ENCODE measurements at places on chromosomes 16 and 17.
A peak's percentile ranks its signal among the peaks of the same experiment; 100 is the strongest.

- no peak for DNase-seq
Observed at GRCh38 chr17:81740395-81740961, 28.4 kb downstream of the SLC25A10 start.

- no peak for DNase-seq
Observed at GRCh38 chr17:40978575-40979151, 5.5 kb downstream of the KRT40 start.

- no peak for DNase-seq
Observed at GRCh38 chr17:18944646-18945045, 7.3 kb upstream of the SLC5A10 start.

- peak; percentile 63 for DNase-seq
Observed at GRCh38 chr16:11016993-11017392, 72.6 kb downstream of the CLEC16A start.

DNA sequence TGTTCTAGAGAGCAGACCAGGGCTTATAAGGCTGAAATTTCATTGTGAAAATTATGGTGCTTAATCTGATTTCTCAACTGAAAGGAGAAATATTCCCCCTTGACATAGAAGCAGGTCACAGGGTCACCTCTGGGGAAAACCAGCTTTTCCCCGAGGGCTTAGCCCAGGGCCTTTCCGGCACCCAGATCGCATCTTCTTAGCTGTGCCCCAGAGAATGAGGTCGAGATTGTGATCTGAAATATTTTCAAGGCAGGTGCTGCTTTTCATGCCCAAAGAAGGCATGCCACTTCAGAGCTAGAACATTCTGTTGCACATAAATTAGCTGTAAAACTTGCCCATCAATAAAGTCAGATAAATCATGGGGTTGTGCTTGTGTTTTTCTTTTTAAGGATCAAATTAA, 25.4 kb upstream of the ARHGAP17 start:
- DNase-seq: no peak

DNA sequence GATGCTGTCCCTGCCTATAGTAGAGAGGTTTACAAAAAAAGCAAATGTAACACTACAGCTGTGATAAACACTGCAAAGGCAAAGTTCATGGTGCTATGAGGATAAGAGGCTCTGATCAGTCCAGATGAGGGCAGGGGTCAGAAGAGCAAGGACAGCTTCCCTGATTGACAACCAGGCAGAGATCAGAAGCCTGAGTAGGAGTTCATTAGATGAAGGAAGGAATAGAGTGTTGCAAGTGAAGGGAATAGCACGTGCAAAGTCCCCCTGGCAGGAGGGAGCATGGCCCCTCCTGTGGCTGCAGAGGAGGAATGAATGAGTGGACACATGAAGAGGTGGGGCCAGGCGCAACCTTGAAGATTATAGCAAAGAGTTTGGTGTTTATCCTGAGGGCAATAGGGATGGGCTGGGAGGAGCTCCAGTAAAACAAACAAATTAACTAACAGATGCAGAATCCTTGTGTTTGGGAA, 208.4 kb upstream of the IRX5 start:
- no peak for DNase-seq

DNA sequence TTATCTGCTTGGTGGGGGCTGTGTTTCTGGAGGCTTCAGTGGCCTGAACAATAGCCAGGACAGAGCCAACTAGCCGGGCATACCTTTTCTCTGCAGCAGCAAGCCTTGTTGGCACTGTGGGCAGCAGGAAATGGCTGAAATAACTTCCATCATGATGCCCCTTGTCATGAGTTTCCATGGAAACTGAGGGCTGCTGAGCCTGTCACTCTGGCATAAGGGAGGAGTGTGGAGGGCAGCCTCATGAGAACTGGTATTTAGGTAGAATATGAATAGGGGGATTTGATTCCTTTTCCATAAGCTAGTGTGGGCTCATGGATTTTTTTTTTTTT, 39.4 kb downstream of the PLCG2 start:
- no peak for DNase-seq

GRCh38 chr16:27781981-27782880, 232.3 kb downstream of the KATNIP start:
- no peak for DNase-seq

GRCh38 chr16:49858200-49859124, 2.5 kb upstream of the ZNF423 start:
- no peak for DNase-seq

- peak; percentile 92 for DNase-seq
Observed at GRCh38 chr17:18158022-18158600, 25.5 kb upstream of the ALKBH5 start.

DNA sequence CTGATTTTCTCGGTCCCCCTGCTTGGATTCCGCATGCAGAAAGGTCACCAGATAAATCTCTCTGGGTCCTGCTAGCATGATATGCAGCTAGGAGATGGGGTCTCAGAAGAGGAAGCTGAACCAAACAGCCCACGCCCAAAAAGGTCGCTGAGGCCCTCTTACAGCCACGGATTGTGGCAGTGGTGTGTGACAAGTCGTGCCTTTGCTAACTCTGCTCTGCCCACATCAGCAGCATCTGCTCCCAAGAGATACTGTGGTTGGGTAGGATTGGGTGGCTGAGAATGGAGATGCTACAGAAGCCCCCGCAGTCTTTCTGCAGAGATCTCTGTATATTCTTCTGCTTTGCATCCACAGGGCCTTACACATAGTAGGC, 15.2 kb upstream of the SKAP1 start:
- no peak for DNase-seq

DNA sequence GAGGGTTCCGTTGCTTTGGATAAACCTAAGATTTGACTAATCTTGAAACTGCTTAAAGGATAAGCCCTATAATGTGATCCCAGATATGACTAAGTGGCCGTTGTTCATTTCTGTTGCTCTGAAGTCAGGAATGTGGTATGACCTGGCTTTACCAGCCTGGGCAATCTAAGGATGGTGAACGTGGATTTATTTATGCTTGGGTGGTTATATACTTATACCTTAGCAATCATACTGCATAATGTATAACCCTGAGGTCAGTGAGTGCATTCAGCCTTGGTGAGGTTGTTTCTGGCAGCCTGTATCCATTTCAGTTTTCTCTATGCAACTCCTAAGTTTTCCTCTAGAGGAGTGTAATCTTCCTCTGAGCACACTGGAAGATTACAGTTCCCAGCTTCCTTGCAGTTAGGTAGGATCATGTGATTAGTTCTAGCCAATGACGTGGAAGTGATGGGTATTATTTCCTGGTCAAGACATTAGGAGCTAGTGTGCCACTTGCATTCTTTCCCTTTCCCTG, 41.9 kb downstream of the FTO start:
- no peak for DNase-seq

DNA sequence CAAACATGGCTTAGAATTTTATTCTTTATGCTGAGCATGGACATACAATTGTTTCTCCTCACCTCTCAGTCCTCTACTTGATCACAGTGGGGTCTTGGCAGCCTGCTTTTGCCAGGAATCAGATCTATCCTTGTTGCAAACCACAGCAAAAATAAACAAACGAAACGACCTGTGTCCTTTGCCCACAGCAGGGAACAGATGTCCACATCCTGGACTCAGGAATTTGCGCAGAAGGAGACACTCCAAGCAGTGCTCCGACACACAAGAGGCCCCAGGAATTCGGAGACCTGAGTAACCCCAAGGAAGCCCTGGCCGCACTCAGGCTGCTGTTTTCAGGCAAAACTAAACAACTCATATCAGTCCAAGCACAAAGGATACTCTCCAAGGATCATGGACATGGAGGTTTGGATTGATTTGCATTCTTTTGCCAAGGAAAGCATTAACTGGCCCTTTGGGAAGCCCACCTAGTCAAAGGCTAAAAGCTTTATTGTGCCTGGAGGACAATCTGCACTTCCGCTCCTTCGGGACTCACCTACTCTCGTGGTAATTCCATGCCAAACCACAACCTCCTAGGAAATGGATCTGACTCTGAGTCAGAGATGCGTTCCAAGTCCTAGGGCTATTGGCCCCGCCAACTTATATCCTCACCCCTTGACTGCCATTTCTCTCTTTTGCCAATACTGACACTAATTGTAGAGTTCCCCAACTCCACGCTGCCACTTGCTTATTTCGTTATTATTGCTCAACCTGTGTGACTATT, 271.1 kb upstream of the CDH11 start:
- no peak for DNase-seq

GRCh38 chr17:49454050-49454449, 39.4 kb upstream of the PHB1 start:
- no peak for DNase-seq

- DNase-seq: no peak
Observed at GRCh38 chr17:81869221-81870130, 1.7 kb downstream of the ARHGDIA start.
